Amniotic stem cell (primary cell): ENCODE measurements at places on chromosomes 4 and X.

GRCh38 chr4:16505726-16506125 is 279.5 kb upstream of the TAPT1 start:
- DNase-seq, result no peak

DNA sequence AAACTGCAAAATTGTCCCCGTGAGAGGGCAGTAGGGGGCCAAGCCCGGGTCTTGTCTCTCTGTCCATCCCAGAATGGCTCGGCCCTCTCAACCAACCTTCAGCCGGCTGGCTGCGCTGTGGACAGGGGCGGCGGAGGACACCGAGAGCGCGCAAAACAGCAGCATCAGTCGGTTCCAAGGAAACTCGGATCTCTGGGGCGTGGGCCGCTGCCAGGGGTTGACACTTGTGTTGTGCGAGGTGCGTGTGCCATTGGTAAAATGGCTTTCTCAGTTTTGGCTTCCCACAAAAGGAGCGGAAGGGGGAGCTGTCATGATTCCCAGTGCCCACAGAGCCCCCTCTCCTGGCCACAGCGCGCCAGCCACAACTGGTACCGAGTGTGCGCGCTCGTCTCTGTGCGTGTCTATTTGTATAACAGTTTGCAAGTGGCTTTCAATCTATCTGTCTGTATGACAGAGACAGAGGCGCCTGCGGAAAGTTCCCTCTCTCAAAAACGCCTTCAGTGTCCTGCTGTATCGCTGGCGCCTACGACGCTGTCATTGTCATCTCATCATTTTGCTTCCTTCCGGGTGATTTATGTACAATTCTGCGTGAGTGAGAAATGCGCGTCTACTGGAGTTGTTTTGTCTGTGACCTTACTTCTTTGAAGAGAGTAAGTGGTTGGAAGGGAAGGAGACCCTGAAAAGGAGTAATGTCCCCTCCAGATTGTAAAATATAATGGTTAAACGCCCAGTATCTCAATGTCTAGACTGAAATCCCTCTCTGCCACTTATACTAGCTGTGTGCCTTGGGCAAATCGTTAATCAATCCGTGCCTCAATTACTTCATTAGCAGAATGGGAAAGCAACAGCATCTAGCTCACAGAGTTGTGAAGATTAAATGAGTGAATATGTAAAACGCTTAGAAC is 1.8 kb downstream of the DKK2 start:
- no peak for DNase-seq

DNA sequence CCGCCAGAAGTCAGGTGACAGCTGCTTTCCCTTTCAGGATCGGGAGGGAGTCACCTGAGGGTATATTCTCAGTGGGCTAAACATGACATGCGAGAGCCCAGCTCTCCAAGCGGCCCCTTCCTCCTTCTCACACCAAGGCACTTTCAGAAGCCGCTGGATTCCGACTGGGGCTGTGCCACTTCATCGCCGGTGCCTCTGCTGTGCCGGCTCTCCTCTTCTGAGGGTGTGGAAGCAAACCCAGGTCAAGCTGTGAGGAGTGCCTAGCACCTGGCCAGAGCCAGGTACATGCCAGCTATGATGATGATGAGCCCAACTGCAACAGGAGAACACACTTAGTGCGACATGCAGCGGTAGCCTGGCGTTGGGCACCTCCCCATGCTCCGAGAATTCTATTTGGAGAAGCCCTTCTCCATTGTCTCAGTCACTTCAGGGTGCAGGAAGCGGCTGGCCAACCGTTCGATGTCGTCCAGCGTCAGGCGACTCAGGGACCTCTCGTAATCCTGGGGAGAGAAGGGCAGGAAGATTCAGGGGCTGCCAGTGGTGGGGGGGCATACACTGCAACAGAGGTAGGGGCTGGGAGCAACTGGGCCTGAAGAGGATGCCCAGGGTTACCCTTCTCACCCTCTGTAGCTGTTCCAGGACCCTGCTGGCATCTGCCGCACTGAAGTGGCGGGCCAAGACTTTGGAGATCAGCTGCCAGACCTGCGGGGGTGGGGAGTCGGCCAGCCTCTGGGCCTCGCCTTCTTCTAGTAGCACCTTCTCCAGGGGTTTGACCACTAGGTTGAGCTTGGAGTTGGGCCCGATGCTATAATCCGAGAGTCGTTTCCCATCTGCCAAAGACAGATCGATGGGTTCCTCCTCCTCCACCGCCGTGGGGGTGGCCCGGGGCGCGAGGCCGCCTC is 1.0 kb downstream of the UBL4A start:
- no peak for DNase-seq

GRCh38 chr4:921830-922331 is 10.2 kb downstream of the GAK start:
- no peak for DNase-seq

DNA sequence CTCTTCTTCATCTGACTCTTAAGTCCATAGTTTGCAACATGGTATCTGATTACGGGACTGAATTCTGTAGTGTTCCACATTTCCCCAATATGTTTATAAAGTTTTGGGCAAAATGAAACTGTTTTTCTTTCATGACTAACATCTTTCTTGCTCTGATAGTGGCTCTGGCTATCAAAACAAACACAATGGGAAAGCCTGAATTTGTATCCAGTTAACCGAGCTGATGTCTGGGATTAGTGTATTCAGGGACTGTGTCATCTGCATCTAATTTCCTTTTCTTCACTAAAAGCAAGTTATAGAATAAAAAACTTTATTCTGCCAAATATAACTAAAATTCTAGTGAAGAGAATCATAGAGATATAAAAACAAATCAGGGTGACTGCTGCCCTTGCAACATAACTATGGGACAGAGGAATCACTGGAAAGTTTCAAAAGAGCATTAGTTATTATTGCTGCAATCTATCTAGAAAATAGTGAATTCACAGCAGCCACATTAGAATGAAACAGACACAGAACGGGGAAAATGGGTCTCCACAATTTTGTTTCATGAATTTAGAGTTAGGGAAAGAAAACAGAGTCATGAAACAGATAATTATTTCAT is 61.3 kb downstream of the ANTXR2 start:
- peak; percentile 36 for DNase-seq

- no peak for DNase-seq
Measured at GRCh38 chrX:124023838-124024238, 62.3 kb downstream of the STAG2 start.

- DNase-seq, result no peak
Measured at GRCh38 chr4:161555689-161556660, 607.8 kb downstream of the FSTL5 start.

DNA sequence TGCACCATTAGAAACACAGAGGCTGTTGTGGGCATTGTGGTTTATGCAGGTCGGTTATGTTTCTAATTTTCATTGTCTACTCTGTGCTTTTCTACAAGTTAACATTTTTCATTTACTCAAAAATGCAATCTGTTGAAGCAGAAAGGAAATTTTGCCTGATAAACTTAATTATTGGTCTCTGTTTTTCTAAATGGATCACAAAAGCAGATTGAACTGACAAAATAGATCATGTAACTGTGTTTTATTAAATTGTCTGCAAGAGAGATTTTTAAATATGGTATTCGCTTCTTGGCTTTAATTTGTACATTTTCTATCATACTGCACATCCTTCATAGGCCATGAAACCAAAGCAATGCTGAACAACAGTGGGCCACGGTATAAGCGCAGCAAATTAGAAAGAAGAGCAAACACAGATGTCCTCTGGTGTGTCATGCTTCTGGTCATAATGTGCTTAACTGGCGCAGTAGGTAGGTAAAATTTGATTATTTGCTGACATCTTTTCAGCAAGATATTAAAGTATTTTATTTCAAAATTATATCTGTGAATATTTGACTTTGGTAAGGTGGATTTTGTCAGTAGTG is 50.6 kb downstream of the ATP10D start:
- DNase-seq, result no peak

- peak; percentile 24 for DNase-seq
Measured at GRCh38 chrX:13747836-13748235, 13.3 kb downstream of the OFD1 start.

- no peak for DNase-seq
Measured at GRCh38 chr4:164081371-164081770, 586.9 kb downstream of the TMA16 start.

DNA sequence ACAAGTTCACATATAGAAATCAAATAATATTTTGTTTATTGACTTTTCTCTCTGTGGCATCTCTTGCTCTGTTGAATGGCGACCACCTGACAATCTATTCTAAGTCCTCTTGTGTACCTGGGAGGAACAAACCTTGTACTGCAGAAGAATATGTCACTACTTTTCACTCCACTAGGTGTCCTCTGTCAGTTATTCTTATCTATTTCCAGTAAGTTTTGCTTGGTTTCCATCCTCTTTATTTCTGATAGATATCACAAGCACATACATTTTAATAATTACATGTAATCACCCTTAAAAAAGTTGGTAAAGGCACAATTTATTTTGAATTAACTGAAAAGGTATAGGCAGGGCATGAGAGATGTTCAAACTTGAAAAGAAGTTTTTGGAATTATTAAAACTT is 238.4 kb downstream of the SNCA start:
- DNase-seq, result no peak

GRCh38 chr4:2054217-2054616 is 4.9 kb upstream of the NAT8L start:
- no peak for DNase-seq

GRCh38 chr4:147814376-147814775 is 82.5 kb downstream of the ARHGAP10 start:
- no peak for DNase-seq

GRCh38 chr4:105963461-105964400 is 68.5 kb downstream of the NPNT start:
- DNase-seq, result no peak

- DNase-seq, result no peak
Measured at GRCh38 chr4:40575846-40576245, 53.8 kb downstream of the RBM47 start.

DNA sequence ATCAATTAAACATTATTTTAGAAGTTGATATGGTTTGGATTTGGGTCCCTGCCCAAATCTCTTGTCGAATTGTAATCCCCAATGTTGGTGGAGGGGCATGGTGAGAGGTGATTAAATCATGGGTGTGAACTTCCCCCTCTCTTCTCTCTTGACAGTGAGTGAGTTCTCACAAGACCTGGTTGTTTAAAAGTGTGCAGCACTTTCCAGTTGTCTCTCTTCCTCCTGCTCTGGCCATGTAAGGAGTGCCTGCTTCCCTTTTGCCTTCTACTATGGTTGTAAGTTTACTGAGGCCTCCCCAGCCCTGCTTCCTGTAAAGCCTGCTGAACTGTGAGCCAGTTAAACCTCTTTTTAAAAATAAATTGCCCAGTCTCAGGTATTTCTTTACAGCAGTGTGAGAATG is 141.4 kb downstream of the GALNTL6 start:
- no peak for DNase-seq

DNA sequence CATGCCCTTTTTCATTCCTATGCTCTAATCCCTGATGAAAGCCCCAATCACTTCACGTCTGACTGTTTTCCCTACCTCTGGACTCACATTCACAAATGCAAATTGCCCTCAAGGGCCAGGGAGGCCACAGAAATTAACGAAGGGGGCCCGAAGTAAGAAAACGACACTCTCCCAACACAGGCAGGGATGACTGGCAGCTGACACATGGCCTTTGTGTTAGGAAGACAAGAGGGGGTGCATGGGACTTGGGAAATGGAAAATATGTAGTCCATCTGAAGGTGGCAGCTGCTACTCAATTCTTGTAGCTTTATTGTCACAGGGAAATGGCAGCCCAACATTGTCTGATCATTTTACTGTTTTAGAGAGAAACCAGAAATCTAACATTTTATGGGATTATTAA is 12.3 kb upstream of the SPARCL1 start:
- DNase-seq, result no peak

DNA sequence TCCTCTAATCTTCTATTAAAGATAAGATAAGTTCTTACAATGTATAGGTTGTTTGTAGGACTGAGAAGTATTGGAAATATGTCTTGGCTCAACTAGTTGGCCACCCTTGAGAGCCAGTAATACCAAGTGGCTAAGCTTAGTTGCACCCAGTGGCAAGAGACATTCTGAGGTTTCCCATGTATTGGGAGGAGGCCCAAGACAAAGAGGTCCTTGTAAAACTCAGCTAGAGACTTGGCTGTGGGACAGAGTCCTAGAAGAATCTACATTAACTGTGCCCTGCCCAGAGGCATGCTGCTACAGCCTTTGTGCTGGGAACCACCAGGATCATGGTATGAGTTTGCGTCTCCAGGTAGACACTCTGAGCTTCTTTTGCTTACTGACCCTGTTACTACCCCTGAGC is 41.9 kb upstream of the SLC4A4 start:
- DNase-seq, result no peak

GRCh38 chr4:129583868-129584267 is 487.9 kb downstream of the C4orf33 start:
- DNase-seq, result no peak

DNA sequence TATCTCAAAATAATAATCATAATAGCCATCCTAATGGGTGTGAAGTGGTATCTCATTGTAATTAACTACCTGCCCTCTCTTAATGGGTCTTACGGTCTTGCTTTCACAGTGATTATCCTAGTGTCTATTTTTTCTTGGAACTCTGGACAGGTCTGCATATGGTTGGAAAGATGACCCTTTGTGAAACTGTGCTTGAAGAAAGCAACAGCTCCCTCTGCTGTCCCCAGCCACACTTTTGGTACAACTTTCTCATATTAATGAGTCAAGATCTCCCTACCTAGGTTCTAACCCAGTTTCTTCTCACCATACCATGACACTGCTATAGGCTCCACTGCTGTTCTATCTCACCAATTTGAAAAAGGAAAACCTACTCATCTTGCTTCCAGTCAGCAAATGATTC is 2.4 kb downstream of the TFDP3 start:
- no peak for DNase-seq

DNA sequence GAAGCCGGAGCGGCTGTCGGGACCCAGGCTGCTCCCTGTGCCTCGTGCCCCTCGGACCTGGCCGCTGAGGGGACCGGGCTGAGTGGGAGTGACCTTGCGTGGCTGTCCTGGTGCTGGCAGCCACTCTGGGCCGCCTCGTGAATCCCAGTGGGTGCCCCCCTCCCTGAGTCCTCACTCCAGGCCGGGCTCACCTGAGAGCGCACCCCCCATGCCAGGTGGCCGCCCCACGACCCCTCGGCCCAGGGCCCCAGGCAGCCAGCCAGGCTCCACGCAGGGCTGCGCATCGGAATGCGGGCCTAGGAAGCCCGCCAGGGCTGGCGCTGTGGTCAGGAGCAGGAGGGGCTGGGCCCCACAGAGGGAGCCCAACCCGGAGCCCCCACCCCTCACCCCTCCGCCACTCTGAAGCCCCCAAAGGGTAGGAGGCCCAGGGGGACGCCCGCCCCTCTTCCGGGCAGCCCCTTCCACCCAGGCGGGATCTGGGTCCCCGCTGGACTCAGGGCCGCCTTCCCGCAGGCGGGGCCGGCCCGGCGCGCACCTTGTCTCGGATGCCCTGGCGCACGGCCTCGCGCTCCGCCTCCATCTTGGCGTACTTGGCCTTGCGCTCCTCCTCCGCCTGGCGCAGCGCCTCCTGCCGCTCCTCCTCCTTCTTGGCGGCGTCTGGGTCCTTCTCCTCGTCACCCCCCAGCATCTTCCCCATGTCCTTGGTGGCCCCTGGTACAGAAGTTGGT is 33.9 kb downstream of the CPLX1 start:
- DNase-seq, result no peak

- no peak for DNase-seq
Measured at GRCh38 chr4:4334798-4335520, 44.9 kb downstream of the ZBTB49 start.

- no peak for DNase-seq
Measured at GRCh38 chr4:78218260-78218659, 161.1 kb downstream of the FRAS1 start.
